ENCODE measurements at places on chromosomes 2 and 18. TPM values are rescaled to one million over a fixed set of nuclear protein-coding genes. Genes with fewer than 3 reads are reported as not detected.
A peak's percentile ranks its signal among the peaks of the same experiment; 100 is the strongest.

DNA sequence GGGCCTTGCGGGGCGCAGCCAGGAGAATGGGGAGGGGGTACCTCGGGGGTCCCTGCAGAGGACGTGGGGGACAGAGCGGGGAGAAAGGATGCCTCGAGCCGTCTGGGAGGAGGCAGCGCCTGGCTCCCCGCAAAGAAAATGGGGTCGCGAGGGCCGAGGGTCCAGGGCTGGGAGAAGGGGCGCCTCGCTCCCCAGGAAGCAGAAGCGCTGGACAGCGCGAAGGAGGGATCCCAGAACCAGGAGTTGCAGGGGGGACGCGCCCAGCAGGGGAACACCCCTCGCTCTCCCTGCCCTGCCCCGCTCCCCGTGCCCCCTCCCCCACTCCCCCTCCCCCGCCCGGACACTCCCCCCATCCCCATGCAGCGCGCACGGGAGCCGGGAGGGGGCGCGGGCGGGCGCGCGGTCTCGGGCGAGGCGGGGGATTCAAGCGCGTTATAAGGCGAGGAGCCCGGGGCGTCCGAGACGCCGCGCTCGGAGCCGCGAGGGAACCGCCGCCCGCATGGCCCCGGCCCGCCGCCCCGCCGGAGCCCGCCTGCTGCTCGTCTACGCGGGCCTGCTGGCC lies at the start of gene ERFE:
TSS of gene ERFE (plus strand) at position 462 of the 562 bp plus-strand sequence. CDS start at position 500, 38 bp downstream.
- peak; percentile 58 for DNase-seq

- DNase-seq, result no peak
These were observed 6.5 kb upstream of the LGALSL start for GRCh38 chr2:64447317-64448040.

GRCh38 chr2:215565897-215566296 lies 130.0 kb upstream of the FN1 start:
- no peak for DNase-seq

GRCh38 chr2:98479959-98480524 lies 35.4 kb downstream of the INPP4A start:
- DNase-seq, result peak; percentile 57

DNA sequence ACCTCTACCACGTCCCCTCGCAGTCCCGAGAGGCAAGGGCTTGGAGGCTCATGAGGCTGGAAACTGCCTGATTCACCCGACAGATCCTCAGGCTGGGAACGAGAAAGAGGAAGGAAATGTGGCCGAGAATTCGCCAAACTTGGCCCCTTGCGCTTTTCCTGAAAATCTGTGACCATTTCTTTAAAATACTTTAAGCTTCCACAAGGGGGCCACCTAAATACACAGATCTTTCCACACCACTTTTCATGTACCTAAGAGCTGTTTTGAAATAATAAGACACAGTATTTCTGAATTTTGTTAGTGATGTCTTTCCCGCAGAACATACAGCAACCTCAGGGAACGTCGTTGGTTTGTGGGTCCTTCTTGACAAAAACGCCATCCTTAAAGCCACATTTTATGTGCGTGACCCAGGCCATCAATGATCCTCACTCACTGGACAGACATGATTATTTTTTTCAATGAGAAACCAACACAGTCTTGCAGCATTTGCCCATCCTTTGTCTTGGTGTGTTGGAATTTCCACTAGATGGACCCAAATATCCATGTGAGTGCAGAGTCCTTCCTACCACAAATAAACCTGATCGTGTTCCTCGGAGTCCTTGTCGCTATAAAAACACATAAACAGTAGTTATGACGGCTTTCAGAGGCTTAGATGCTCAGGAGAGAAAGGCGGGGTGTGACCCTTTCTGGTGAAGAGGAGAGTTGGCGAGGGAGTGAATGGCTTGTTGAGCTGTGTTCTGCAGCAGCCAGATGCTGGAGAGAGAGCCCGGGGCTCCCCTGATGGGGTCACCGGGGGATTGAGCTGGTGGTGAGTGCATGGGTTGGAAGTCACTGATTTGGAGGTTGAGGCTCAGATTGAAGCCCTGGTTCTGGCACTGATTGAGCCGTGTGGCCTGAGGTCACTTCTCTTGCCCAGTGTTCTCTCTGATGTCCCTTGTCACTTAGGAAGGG lies 25.0 kb downstream of the DCDC2C start:
- peak; percentile 42 for DNase-seq

The OXER1 gene
- total RNA-seq, result 0.32 TPM

The MYOM1 gene
- 120 TPM for total RNA-seq

The BMP10 gene
- total RNA-seq, result not detected

The FEV gene
- not detected for total RNA-seq

All from myocyte (in vitro differentiated cells).